ENCODE measurements at places on chromosomes 5 and 9.

DNA sequence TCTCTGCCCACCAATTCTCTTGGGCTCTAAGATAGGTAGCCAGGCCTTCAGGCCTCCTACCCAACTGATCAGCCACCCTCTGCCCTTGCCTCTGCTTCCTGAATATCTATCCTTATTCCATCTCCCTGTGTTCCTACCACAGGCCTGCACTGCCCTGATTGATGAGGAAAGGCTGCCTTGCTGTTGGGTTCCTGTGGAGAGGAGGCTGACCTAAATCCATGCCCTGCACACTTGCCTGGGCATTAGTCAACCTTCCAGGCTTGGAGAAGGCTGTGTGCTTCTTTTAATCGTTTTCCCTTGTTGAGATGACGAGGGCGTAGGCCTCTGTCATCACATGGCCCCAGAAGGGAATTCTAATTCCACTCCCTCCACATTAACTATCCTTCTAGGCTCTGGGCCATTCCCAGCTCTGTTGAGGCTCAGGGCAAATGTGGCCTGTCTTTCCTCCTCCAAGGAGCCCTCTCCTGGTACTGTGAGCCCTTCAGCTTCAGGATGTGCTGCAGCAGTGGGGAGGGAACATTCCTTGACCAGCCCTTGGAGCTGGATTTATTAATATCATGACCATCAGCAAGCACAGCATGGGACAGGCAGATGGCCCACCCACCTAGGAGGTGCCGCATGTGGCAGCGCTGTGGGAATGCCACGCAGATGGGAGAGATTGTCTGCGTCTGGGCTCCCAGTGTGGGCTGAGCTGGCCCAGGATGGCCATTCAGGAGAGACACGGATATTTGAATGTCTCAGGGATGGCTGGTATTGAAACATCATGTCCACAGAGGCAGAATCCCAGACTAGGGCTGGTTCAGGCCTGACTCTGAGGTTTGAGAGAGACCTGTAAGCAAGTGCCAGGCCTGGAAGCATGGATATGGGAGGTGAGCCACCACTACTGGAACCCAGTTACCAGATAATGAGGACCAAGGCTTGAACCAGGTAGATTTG lies 40.9 kb downstream of the ANGPTL2 start:
- DNase-seq, result no peak
- no peak overlapping the region for H3K4me3 ChIP-seq
- no peaks in the 10 kb centered on the region for H3K36me3 ChIP-seq
- peaks cover 19% of the 10 kb centered on the region for H3K27me3 ChIP-seq
- H3K27ac ChIP-seq, result no peak overlapping the region

DNA sequence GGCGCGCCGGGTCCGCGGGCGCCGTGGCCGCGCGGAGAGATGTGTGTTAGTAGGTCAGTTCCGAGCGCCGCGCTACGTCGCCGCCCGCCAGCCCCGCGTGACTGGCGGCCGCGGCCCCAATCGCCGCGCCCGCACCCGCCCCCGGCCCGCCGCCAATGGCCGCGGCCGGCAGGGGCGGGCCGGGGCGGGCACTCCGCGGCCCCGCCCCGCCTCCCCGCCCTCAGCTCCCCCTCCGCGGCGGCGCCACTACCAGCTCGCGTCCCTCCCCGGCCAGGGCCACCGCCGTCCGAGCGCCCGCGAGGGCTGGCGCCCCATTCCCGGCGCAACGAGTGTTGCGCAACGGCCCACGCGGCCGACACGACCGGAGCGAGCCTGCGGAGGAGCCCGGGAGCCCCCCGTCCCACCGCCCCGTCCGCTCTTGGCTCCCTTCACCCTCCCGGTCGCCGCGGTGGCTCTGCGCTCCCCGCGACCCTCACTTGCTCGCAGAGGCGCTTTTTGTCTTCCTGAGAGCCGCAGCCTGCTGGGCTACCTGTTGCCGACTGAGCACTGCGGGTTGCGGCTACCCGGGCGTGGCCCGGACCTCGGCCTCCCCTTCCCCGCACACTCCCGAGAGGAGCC lies at the start of gene NFIL3:
Gene NFIL3, minus strand, starts transcription at position 48 of the 618 bp plus-strand sequence. CDS start 13,098 bp downstream, outside the sequence.
- H3K4me3 ChIP-seq, result peak within 1 kb of the TSS; percentile 93
- H3K27ac ChIP-seq, result peak within 1 kb of the TSS; percentile 56
- peaks cover 25% of the 10 kb centered on the region for H3K4me1 ChIP-seq

DNA sequence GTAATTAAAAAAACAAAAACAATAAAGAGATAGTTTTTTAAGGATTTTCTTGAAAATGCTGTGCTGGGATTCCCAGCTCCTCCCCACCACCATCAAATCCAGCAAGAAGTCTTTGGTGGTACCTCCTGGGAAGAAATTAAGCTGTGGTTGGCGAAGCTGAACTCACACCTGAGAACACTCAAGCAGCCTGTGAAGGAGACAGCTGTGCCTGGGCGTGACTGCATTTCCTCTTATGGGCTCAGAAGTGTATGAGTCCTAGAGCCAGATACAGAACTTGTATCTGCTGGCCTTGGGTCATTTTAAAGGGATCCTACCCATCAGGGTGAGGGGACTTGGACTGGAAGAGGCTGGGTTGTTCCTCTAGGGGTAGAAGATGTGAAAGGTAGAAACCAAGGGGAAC lies 561.2 kb upstream of the SGCD start:
- no peak overlapping the region for H3K4me3 ChIP-seq
- H3K36me3 ChIP-seq, result no peaks in the 10 kb centered on the region
- H3K27ac ChIP-seq, result no peak overlapping the region

GRCh38 chr9:137412431-137412830 lies 10.5 kb downstream of the EXD3 start:
- H3K27ac ChIP-seq, result no peak overlapping the region
- H3K4me1 ChIP-seq, result no peaks in the 10 kb centered on the region
- H3K36me3 ChIP-seq, result no peaks in the 10 kb centered on the region
- H3K4me3 ChIP-seq, result no peak overlapping the region
- no peaks in the 10 kb centered on the region for H3K27me3 ChIP-seq

DNA sequence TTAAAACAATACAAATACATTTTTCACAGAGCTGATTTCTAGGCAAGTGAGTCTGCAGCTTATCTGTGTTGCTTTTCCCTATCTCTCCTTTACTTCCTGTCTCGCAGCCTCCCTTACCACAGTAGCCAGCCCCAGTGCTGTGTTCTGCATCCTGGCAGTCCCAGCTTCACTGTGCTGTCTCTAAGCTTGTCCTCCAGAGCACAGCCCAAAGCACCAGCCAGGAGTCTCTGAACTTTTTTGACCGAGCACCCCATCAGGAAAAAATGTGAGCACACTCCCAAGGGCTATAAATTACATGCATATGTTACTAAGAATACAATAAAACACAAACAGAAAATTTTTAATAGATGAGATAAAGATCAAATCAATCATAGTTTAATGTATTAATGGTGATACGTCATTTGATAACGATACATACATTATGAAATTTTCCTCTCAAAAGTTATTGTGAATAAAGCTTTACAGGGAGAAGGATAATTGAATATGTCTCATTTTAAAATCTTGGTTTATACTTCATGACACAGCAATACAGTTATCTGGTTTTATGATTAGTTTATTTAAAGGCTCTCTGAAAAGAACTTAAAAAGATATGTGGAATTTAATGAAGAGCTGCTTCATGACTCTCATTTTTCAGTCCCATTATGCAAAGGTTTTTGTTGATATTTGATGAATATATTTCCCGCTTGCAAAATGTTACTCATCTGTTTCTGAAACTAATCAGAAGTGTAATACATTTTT lies 7.3 kb upstream of the RHOBTB3 start:
- no peaks in the 10 kb centered on the region for H3K27me3 ChIP-seq
- peak overlapping the region; percentile 27 for H3K27ac ChIP-seq
- H3K36me3 ChIP-seq, result no peaks in the 10 kb centered on the region
- H3K4me3 ChIP-seq, result no peak overlapping the region

DNA sequence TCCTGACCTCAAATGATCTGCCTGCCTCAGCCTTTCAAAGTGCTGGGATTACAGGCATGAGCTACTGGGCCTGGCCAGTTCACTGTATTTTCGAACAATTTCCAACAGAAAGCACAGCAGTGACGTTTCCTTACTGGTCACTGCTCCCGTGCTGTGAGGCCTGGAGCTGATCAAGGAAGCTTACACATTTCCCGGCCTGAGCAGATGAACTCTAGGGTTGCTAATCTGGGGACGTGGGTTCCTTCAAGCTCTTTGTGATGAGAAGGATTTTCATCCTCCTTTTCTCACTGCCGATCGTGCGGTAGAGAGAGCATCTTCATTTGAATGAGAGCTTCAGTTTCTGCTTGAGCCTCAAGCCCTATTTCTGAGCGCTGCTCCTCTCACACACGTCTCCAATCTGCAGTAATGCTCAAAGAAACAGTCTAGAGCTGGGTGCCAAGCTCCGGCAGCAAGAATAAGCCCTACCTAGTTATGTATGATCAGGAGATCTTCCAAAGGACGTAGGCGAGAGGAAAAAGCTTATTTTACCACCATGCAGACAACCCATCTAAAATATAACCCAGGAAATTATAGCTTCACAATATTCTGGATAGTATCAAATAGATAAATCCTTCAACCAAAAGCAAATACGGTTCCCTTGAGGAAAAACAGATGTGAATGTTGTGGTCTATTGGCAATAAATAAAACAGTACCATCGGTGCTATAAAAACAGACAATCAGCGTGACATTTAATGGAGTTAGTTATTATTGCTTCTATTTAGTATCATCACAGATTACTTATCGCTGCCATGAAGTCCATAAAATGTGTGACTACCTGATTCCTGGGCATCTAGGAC lies 7.3 kb upstream of the SPATA24 start:
- H3K36me3 ChIP-seq, result 0 out of 2 replicates have a peak, but pooled peaks cover 2% of the 10 kb centered on the region
- no peak for DNase-seq

- H3K36me3 ChIP-seq, result no peaks in the 10 kb centered on the region
- DNase-seq, result no peak
- no peaks in the 10 kb centered on the region for H3K4me1 ChIP-seq
- no peak overlapping the region for H3K4me3 ChIP-seq
- H3K27ac ChIP-seq, result no peak overlapping the region
Measured at GRCh38 chr9:133888048-133888808, 103.9 kb downstream of the VAV2 start.

- no peaks in the 10 kb centered on the region for H3K36me3 ChIP-seq
- no peak for DNase-seq
- H3K4me1 ChIP-seq, result no peaks in the 10 kb centered on the region
- H3K27me3 ChIP-seq, result no peaks in the 10 kb centered on the region
- no peak overlapping the region for H3K4me3 ChIP-seq
Measured at GRCh38 chr9:88810826-88811225, 180.4 kb upstream of the S1PR3 start.

GRCh38 chr5:157952374-157952685 lies 93.4 kb upstream of the CLINT1 start:
- H3K4me3 ChIP-seq, result no peak overlapping the region
- H3K27me3 ChIP-seq, result no peaks in the 10 kb centered on the region
- peaks cover 11% of the 10 kb centered on the region for H3K4me1 ChIP-seq
- DNase-seq, result no peak
- no peaks in the 10 kb centered on the region for H3K36me3 ChIP-seq

- no peak for DNase-seq
- no peaks in the 10 kb centered on the region for H3K4me1 ChIP-seq
- peaks cover 5% of the 10 kb centered on the region for H3K27me3 ChIP-seq
- no peak overlapping the region for H3K4me3 ChIP-seq
- H3K36me3 ChIP-seq, result no peaks in the 10 kb centered on the region
Measured at GRCh38 chr9:21477466-21477865, 4.6 kb downstream of the IFNE start.

DNA sequence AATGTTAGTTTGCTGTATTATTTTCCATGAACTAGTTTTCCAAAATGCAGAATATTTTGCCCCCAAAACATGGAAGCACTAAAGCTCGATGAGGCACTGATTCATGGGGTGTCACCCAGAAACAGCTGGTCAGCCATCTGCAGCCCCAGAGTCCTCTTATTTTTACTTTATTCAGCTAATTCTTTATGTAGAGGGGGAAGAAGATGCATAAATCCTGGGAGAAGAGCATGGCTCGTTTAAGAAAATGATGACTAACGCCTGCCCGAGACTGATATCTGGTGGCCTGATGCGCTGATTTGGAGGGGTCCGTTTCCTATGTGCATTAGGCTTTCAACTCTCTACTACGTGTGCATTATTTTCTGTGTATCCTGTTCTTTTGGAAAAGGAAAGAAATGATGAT lies 390.3 kb upstream of the MEF2C start:
- no peak for DNase-seq
- no peaks in the 10 kb centered on the region for H3K27me3 ChIP-seq
- no peaks in the 10 kb centered on the region for H3K4me1 ChIP-seq
- no peak overlapping the region for H3K4me3 ChIP-seq

DNA sequence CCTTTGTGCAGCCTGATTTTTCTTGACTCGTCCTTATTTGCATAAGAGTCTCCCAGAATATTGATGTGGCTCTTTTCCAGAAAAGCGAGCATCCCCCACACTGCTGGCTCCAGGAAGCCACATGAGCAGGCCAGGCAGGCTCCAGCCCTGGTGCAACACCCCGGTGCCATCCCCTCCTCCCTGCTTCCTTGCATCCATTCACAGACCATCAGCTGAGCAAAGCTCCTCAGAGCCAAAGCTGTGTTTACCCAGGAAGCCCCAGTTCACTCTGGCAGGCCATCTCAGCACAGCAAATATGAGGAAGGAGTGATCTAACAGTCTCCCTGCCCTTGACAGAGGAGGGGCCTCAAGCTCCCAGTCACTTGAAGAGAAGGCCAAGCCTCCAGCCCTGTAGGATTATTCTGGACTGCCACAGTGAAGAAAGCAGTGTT lies 34.4 kb downstream of the INSYN2B start:
- no peaks in the 10 kb centered on the region for H3K27me3 ChIP-seq
- no peak for DNase-seq
- no peaks in the 10 kb centered on the region for H3K4me1 ChIP-seq
- H3K36me3 ChIP-seq, result peaks cover 45% of the 10 kb centered on the region
- no peak overlapping the region for H3K4me3 ChIP-seq

GRCh38 chr9:132049323-132049882 lies 30.3 kb downstream of the MED27 start:
- no peak overlapping the region for H3K4me3 ChIP-seq
- no peaks in the 10 kb centered on the region for H3K27me3 ChIP-seq
- H3K36me3 ChIP-seq, result no peaks in the 10 kb centered on the region
- H3K27ac ChIP-seq, result no peak overlapping the region
- no peaks in the 10 kb centered on the region for H3K4me1 ChIP-seq

DNA sequence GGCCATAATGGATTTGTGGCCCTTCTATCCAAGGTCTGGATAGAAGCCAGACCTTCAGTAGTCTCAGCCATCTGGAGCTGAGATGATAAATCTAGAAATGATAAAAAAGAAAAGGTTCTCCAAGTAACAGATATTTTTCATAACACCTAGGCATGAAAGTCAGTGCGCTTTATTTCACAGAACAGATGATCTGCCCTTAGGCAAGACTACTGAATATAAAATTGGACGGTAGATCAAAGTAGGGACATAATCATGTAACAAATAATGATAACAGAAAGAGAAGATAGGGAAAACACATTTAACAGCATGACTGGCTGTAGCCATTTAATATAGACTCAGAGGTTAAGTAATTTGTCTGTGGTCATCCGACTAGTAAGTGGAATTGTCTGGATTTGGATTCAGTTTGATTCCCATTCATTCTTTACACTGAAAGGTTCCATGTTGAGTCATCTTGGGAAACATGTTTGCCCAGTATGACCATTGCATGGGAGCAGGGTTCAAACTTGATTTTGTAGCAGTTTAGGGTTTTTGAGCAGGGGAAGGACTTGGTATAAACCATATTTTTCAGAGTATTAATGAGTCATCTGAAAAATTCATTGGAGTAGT lies 4.1 kb upstream of the CAVIN4 start:
- H3K4me1 ChIP-seq, result no peaks in the 10 kb centered on the region
- H3K36me3 ChIP-seq, result no peaks in the 10 kb centered on the region
- no peak overlapping the region for H3K4me3 ChIP-seq
- DNase-seq, result no peak
- no peak overlapping the region for H3K27ac ChIP-seq

- DNase-seq, result no peak
- no peaks in the 10 kb centered on the region for H3K4me1 ChIP-seq
- H3K4me3 ChIP-seq, result no peak overlapping the region
- no peaks in the 10 kb centered on the region for H3K36me3 ChIP-seq
Measured at GRCh38 chr5:63070001-63070400, 491.4 kb downstream of the LRRC70 start.

Data from DND-41 (cell line).